ENCODE measurements at places on chromosomes 2 and 18. TPM values are rescaled to one million over a fixed set of nuclear protein-coding genes. Genes with fewer than 3 reads are reported as not detected.
A peak's percentile ranks its signal among the peaks of the same experiment; 100 is the strongest.

DNA sequence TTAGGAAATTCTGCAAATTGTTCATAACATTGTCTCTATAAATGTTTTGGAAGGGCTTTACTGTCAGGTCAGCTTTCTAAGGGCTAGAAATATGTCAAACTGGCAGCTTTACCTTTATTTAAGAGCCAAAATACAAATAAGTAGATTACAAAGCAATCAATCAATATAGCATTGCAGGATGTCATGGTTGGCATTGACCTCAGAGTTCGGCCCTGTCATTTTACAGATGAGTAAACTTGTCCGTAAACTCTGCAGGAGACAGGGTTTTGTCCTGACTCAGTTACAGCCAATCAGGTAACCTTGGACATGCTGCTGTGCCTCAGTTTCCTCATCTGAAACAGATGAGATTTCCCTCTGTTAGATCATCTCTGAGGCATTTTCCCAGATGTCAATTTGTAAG lies 25.9 kb upstream of the ZEB2 start:
- no peak for DNase-seq

- DNase-seq, result no peak
Observed at GRCh38 chr2:32591669-32592463, 36.0 kb upstream of the TTC27 start.

DNA sequence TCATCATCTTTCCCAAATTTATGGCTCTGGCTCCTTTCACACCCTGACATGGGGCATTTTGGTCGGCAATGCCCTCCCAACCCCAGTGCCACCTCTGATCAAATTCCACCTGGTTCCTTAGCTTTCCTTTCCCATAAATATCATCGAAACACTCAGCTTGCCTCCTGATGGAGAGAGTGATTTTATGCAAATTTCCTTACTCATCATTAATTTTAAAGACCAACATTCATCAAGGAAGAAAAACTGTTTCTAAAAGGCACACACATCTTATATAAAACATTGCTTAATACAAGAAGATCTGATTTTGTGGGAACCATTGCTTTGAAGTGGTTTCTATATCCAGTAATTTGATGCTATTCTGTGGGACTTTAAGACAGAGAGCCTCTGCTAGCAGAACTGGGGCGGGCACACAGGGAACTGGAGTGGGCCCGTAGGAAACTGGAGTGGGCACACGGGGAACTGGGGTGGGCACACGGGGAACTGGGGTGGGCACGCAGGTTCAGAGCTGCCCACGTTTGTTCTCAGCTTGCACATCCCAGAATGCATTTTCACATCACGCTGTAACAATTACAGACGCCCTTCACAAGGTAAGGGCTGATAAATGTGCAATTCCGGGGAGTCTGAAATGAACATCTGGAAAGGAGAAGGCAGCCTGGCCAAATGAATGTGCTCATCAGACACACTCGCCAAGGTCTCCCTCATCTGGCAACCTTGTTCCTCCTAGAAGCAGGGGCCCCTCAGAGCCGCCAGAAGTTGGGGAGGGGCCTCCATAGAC lies 174.2 kb downstream of the RTP5 start:
- no peak for DNase-seq

- DNase-seq, result no peak
Observed at GRCh38 chr2:123165616-123166015, 859.5 kb upstream of the CNTNAP5 start.

DNA sequence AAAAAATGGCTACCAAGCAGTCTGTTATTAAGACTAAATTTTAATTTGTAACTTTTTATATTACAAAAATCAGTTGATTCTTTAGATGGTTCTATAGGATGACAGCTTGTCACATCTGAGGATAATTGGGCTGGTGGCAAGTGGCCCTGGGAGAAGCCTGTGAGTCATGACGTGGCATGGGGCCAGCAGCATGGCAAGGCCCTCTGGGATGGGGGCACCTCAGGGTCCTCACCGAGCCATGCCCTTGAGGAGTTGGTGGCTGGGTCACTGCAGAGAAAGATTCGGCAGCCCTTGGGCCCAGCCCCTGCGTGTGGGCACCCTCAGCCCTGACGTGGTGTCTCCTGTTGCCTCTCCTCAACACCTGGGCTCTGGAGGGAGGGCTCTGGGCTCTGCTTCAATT lies 49.7 kb downstream of the STK25 start:
- DNase-seq, result no peak

DNA sequence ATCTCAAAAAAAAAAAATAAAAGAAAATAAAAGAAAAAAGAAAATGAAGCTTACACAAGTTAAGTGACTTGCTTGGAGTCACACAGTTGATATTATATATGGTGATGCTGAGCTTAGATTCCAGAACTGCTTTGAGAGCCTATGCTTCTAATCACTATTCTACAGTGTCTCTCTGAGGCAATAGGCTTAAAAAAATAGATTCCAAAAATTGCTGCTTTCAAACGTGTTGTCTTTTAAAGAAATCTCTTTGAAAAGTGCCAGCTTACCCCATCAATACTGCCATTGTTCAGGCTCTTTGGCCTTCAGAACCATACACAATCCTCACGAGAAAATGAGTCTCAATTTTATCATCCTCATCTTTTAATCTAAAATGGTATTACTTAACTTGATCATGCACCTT lies 102.6 kb downstream of the CDK15 start:
- DNase-seq, result no peak

GRCh38 chr2:120431386-120432292 lies 85.7 kb downstream of the INHBB start:
- DNase-seq, result no peak

DNA sequence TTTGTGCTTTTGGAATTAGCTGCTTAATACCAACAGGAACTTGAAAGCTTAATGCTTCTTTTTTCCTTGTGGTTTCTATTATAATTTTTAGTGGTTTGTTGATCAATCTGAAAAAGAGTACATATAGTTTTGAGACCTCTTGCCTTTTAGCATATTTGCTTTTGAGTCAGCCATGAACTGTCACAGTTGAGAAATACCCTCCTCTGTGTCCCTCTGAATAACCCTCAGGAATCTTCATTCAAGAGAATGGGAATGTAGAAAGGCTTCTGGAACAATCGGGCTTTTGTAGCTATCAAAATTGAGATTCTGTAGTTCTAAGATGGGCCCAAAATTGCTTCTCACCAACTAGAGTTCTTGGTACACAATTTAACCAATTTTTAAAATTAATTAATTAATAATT lies 451.1 kb upstream of the TRIB2 start:
- no peak for DNase-seq

- DNase-seq, result no peak
Observed at GRCh38 chr2:195910570-195910969, 158.1 kb downstream of the DNAH7 start.

GRCh38 chr18:5527603-5528002 lies 16.2 kb downstream of the EPB41L3 start:
- DNase-seq, result no peak

DNA sequence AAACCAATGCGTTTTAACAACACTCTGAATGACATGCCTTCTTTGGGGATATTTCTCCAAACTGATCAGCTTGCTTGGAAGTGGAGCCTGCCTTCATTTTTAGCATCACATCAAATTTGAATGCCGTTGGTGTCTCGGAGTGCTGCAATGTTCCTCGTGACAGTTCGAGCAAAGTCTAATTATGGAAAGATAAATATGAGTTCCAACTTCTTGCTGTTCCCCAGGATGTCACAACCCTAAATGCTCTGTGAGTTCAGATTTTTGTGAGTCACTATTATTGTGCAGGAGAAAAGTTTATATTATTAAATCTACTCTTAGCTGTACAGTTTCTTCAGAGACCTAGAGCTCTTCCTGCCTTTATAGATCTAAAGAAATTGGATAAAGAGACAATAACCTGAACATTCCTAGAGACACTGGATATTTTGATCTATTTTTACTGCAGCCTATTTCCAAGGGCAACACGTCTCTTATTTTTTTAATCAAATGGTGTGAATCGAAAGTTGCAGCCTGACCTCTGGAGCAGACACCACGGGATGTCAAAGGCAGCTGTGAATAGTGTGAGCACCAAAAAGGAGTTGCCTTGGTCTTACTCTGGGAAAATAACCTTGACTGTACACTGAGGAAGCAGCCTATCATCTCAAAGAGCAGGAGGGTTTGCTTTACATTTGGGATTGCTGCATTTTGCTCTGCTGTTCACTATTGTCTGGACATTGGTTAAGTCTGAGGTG lies 330.1 kb downstream of the TDRD15 start:
- no peak for DNase-seq

GRCh38 chr2:49002750-49003149 lies 151.6 kb downstream of the FSHR start:
- DNase-seq, result no peak

DNA sequence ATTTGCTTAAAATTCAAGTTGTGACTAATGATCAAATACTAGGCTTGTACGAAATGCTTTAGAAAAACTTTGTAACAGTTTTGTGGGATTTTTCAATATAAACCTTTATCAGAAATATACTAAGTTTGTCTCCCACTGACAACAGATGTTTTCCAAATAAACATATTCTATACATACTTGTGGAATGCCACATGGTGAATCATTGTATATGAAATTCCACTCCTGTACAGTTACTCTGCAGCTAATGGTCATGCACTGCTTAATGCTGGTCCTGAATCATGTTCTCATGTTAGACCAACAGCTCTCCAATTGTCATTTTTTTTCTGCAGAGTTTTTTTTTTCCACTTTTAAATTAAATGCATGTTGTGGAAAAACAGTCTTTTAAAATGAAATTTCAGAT lies 90.1 kb downstream of the DPP4 start:
- DNase-seq, result no peak

GRCh38 chr2:196322973-196323810 lies 151.8 kb upstream of the STK17B start:
- no peak for DNase-seq

DNA sequence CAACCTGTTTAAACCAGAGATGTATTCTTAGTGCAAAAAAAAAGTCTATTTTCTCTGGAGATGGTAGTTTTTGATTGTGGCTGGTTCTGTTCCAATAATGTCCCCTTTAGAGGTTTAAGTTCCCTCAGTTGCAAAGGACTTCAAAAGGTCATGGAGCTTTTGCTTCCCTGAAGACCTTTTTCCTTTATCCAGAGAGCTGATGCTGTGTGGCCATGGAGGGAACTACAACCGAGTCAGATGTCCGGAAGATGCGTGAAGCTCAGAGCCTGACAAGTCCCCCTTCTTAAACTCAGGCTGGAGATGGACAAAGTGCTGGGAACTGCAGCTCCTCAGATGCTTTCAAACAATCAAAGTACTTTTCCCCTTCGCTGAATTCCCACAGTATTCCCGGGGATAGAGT lies 176.1 kb downstream of the TMEM18 start:
- no peak for DNase-seq

DNA sequence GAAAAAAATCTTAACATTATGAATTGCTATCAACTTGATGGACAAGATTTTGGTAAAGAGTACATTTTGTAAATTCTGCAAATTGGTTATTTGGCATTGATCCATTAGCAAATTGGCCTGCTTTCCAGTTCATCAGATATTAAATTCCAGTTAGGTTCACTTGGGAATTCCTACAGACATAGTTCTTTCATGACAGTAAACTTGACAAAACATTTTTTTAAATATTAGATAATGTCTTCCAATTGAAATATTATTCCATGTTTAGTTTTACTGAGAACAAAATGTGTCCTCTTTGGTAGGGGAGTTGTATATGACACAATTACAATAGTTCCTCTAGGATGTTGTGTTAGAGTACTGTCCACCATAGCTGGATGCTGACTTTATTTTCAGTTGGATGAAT lies 141.9 kb downstream of the LCLAT1 start:
- DNase-seq, result no peak

- no peak for DNase-seq
Observed at GRCh38 chr2:9543557-9543956, 12.1 kb downstream of the ADAM17 start.

DNA sequence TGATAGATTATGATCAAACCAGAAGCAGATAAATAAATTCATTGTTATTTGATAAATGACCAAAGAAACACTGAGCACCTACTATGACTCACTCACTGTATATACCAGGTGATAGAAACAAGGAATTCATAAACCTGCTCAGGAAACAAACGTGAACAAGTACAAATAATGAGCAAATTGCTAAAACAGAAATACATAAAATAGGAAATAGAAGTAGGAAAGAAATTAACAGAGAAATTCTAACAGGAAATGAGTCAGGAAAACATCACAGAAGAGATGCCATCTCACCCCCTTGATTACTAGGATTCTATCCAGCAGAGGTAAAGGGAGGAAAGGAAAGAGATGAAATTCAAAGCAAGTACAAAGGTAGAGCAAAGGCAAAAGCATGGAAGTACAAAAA lies 31.3 kb downstream of the EXOC6B start:
- no peak for DNase-seq

GRCh38 chr2:47611771-47612170 lies 171.2 kb upstream of the MSH6 start:
- no peak for DNase-seq

GRCh38 chr2:158904627-158905177 lies 63.7 kb upstream of the TANC1 start:
- peak; percentile 56 for DNase-seq

- no peak for DNase-seq
Observed at GRCh38 chr18:22307528-22307927, 110.2 kb downstream of the CTAGE1 start.

- DNase-seq, result no peak
Observed at GRCh38 chr18:50079571-50080295, 115.2 kb downstream of the MYO5B start.

GRCh38 chr18:70072678-70073077 lies 125.0 kb upstream of the CD226 start:
- peak; percentile 8 for DNase-seq

- DNase-seq, result no peak
Observed at GRCh38 chr2:83280391-83280790, 1178.7 kb downstream of the SUCLG1 start.

DNA sequence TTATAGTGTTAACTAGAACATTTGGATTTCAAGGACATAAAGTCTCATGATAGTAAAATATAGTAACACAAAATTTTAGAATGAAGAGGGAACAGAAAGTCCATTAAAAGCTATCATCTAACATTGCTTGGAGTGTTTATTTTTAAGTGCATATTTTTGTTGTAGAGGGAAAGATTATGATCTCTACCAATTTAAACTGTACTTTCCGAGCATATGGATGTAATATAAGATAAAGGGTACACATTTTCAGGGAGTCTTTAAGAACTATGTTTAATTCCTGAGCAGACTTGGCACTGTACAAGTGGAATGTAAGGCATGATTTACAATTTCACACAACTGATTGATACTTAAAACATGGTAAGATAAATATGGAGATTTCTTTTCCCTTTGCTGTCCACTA lies 34.2 kb upstream of the ZNF804A start:
- no peak for DNase-seq

The DPP10 gene
- polyA plus RNA-seq, result 12.1 TPM

The UGT1A5 gene
- not detected for polyA plus RNA-seq

The IL36G gene
- polyA plus RNA-seq, result 0.05 TPM

The HRH4 gene
- 0.12 TPM for polyA plus RNA-seq

The NIF3L1 gene
- 38.6 TPM for polyA plus RNA-seq

The APLF gene
- 4.5 TPM for polyA plus RNA-seq

The NGEF gene
- 1.0 TPM for polyA plus RNA-seq

The MOGAT1 gene
- polyA plus RNA-seq, result not detected

The VSNL1 gene
- 4.3 TPM for polyA plus RNA-seq

The LHCGR gene
- 0.29 TPM for polyA plus RNA-seq

The SLC40A1 gene
- 161 TPM for polyA plus RNA-seq

The PLGLB2 gene
- 5.3 TPM for polyA plus RNA-seq

The SH2D6 gene
- 0.51 TPM for polyA plus RNA-seq

The VWA3B gene
- polyA plus RNA-seq, result 0.67 TPM

The GKN2 gene
- polyA plus RNA-seq, result not detected

The IL1RL2 gene
- polyA plus RNA-seq, result 1.4 TPM

The HOXD12 gene
- polyA plus RNA-seq, result 0.35 TPM

The ADD2 gene
- 5.0 TPM for polyA plus RNA-seq

The TAF4B gene
- polyA plus RNA-seq, result 5.3 TPM

The SEC11C gene
- 66.2 TPM for polyA plus RNA-seq

The DYSF gene
- 18.2 TPM for polyA plus RNA-seq

The NOL4 gene
- polyA plus RNA-seq, result 2.0 TPM

The GAL3ST2 gene
- polyA plus RNA-seq, result 0.18 TPM

All from right renal pelvis (tissue), 4 donors.